NCI-H1105 (cell line): ENCODE measurements at places on chromosomes 1 and 21.

- DNase-seq = no peak
Measured at GRCh38 chr1:232688398-232688797, 58.5 kb upstream of the SIPA1L2 start.

DNA sequence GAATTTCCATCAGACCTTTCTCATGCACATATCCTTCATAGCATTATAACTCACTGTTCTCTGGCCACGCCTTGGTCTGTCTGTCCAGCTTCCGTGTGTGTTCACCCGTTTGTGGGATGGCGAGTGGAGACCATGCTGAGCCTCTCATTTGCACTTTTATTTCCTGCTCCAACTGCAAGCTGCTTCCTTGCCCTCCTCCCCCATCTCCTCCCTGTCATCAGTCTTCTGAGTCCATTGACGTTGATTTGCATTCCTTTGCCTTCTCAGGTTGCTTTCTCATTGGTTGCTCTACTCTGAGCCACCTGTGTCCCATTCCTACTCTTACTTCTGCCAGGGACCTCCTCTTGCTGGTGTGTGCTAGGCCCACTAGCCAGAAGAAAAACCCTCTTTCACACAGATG is 146.4 kb downstream of the NOS1AP start:
- no peak for DNase-seq

- DNase-seq = no peak
Measured at GRCh38 chr1:72846476-72847278, 564.3 kb upstream of the NEGR1 start.

DNA sequence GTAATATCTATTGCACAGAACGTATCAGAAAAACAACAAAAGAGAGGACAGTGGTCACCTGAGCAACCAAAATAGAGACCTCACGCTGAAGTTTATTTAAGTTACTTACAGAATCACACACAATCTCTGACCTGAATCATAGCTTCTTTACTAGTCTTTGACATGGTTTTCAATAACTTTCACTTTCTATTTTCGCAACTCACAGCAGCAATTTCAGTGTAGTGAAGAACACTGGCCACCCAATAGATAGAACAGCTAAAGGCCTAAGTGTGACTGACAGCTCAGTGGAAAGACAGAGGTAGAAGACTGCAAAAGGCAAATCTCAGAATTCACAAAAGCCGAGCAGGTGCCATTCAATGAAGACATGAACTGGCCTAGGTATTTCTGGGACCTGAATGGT is 435.6 kb upstream of the CHRM3 start:
- no peak for DNase-seq

DNA sequence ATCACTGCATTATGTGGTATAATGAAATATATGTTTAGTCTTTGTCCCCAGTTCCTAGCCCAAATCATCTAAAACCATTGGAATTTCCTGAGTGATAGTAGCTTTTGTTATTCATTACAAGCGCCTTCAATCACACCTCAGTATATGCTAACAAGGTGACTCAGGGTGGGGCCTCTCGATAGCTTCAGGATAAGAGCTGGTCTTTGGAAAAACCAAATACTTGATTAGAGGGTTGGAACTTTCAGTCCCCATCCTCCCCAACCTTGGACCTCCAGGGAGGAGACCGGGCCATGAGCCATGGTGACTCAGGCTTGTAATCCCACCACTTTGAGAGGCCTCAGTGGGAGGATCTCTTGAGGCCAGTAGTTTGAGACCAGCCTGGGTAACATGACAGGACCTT is 5.1 kb upstream of the BRDT start:
- DNase-seq = no peak

GRCh38 chr1:31701091-31701736 is 2.6 kb downstream of the COL16A1 start:
- no peak for DNase-seq

DNA sequence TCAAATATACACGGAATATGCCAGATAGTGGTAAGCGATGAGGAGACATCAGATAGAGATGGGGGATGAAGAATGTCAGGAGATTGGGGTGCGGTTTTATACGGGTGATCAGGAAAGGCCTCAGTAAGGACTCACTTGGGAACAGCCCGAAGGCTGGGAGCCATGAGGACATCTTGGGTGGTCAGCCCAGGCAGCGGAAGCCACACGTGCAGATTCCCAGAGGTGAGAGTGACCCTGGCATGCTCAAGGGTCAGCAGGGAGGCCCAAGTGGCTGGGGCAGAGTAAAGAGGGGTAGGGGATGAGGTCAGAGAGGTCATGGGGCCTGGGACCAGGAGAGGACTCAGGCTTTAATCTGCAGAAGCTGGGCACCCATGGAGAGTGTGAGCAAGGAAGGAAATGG is 106.6 kb downstream of the MATN1 start:
- no peak for DNase-seq

- no peak for DNase-seq
Measured at GRCh38 chr1:62716397-62716796, 28.2 kb upstream of the DOCK7 start.

DNA sequence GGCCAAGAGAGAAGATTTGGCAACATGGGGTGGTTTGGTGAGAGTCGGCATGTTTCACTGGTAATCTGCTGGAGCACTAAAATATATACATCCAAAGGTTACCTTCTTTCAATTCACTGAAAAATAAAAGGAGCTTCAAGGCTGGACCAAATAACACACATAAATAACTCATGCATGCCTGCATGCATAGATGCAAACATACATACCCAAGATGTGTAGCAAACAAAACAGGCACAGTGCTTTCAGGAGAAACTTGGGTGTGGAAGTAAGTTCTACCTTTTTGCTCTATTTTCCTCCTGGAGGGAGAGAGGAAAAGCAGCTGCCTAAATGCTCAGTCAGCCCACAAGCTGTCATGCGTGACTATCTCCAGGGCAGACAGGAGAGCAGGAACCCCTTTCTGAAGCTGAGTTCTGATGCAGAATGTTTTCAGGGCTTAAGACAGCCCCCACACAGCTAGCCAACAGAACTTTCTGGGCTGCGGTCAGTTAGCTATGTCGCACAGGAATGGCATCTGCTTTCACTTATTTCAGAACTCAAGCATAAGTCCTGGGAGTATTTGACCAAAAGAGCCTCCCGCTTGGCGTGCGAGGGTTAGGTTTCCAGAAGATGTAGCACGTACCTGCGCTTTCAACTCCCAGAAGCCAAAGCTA is 166.2 kb downstream of the TOMM20 start:
- no peak for DNase-seq

DNA sequence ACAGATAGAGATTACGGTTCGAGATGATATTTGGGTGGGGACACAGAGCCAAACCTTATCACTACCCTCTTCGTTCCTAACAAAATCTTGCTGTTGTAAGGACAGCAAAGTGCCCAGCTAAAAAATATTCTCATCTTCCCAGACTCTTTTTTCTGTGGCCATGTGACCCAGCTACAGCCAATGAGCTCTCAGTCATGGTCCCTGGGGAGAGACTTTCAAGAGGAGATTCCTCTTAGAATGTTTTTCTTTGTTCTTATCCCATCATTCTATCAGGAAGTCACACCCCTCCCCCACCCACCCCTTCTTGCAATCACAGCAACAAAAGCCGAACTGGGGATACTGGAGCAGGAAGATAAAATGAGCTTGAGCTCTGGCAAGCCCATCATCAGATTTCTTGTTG is 247.1 kb downstream of the CHRM3 start:
- no peak for DNase-seq

GRCh38 chr1:76203127-76203526 is 128.6 kb downstream of the ST6GALNAC3 start:
- no peak for DNase-seq

GRCh38 chr1:201489643-201490261 is 17.2 kb downstream of the CSRP1 start:
- no peak for DNase-seq

- DNase-seq = no peak
Measured at GRCh38 chr21:22444990-22445389, 1446.8 kb downstream of the NCAM2 start.

- no peak for DNase-seq
Measured at GRCh38 chr1:28449904-28450303, 55.9 kb upstream of the RCC1 start.

DNA sequence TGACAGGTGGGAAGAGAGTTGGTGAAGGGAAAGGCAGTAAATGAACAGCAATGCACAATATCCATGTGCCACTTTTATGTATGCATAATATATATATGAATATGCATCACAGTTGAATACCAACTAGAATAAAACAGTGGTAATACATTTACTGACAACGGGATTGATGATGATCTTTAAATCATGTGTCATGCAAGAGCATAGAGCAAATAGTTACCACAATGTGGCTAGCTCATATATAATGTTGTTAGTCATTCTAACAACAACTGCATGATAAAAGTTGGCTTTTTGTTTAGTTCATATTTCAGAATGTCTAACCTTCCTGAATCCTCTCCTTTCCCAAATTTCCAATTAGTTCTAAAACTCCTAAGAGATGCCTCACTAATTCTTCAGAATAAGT is 46.4 kb downstream of the GORAB start:
- no peak for DNase-seq

GRCh38 chr1:34425785-34426184 is 249.1 kb downstream of the C1orf94 start:
- no peak for DNase-seq

GRCh38 chr1:118148034-118148433 is 37.0 kb downstream of the SPAG17 start:
- no peak for DNase-seq

DNA sequence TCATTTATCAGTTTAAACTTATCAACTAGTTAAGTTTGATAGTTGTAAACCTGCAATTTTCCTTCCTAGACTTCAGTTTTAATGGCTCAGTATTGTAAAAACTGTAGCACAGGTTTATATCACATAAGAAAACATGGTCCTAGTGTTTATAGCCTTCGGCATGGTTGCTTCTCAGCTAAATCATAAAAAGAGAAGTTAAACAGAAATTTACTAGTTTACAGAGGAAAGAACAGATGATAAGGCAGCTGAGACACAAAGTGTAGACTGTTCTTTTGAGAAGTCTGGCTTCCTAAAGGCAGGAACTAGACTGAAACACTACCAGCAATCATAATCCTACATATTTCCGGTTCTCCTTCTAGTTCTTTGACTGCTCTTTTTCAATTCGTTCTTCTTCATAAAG is 39.8 kb downstream of the WNT2B start:
- DNase-seq = no peak

DNA sequence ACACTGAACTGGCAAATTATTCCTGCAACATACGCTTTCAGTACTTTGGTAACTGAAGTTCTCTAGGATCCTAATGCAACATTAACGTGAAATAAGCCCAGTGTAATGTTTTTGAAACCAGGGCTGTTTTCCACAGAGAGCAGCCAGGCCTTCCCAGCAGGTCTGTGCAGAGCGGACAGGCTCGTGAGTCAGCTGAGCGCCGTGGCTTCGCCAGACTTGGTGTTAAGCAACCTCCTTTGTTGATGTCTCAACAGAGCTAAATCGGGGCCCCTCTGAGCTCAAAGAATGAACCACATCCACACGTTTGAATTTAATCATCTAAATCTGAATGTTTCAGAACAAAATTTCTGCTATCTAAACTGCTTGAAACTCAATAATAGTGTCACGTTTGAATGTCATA is 181.8 kb upstream of the FMN2 start:
- DNase-seq = no peak

GRCh38 chr1:117685936-117686806 is 80.3 kb downstream of the TENT5C start:
- DNase-seq = no peak

DNA sequence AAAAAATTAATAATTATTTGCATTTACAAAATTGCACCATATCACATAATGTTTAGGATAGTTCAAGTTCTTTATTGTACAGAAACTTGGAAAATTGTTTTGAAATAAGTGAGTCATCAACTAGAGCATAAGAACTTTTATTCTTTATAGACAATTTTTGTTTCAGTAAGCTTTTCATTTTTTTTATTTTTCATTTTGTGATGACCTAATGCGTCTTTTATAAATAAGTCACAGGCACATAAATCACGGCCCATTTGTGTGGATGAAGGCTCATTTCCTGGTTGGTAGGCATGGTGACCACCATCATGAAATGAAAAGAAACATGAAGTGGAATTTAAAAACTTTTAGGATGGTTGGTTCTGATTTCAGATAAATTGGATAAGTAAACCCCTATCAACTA is 39.3 kb downstream of the SPAG17 start:
- no peak for DNase-seq

- no peak for DNase-seq
Measured at GRCh38 chr1:172843444-172843843, 184.5 kb downstream of the FASLG start.

GRCh38 chr1:235423214-235423652 is 56.0 kb downstream of the TBCE start:
- DNase-seq = no peak

GRCh38 chr21:27677546-27677945 is 710.7 kb upstream of the ADAMTS5 start:
- no peak for DNase-seq

GRCh38 chr1:95615421-95615820 is 381.4 kb downstream of the RWDD3 start:
- no peak for DNase-seq

DNA sequence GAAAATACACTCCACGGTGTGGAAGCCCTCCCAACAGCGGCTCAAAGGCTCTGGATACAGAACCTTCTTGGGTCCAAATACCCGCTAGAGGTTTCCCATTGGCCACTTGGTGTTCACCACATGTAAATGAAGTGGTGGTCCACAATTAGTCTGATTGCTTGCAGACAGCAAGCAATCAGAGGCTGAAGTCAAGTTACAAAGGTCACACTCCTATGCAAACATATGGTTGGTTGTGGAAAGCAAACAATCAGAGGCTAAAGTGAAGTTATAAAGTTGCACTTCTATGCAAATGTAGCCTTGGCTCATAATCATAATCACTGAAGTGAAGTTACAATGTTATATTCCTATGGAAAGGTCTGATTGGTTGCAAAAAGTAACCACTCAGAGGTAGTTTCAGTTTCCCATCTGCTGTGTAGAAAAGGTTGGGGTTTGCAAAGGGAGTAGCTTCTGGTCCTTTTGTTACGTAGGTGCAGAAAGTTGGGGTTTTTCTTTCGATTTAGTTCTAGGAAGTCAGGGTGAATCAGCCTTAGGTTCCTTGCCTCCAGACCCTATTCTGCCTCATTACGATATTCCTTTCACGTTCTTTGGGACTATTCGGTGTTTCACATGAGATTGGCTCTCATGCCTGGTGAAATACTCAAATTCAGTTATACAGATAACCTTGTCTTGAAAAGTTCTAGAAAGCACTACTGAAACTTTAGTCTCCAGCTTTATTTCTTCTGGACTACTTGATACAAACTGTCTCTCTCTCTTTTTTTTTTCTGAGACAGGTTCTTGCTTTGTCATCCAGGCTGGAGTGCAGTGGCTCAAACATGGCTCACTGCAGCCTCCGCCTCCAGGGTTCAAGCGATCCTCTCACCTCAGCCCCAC is 36.7 kb upstream of the MTF2 start:
- DNase-seq = no peak

- no peak for DNase-seq
Measured at GRCh38 chr1:226751214-226751613, 12.1 kb upstream of the ITPKB start.

GRCh38 chr1:113756461-113756860 is 2.8 kb downstream of the PHTF1 start:
- DNase-seq = no peak

DNA sequence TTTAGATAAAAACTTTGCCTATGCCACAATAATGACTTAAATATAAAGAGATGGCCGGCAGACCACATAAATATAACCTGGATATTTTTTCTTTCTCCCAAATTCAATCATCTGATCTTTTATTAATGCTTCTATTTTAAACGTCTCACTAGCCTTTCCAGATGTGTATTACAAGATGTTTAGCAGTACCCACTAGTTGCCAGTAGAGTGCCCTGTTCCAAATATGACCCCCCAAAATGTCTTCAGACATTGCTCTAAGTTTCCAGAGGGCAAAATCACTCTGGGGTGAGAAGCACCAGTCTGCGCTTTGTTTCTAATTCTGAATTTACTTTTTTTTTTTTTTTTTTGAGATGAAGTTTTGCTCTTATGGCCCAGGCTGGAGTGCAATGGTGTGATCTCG is 268.1 kb downstream of the GRIK1 start:
- DNase-seq = no peak
